ENCODE measurements at places on chromosomes 4 and X. TPM values are rescaled to one million over a fixed set of nuclear protein-coding genes. Genes with fewer than 3 reads are reported as not detected.
A peak's percentile ranks its signal among the peaks of the same experiment; 100 is the strongest.

- H3K4me3 ChIP-seq = no peak overlapping the region
- no peak overlapping the region for H3K27ac ChIP-seq
- H3K4me1 ChIP-seq = no peaks in the 10 kb centered on the region
- H3K36me3 ChIP-seq = no peaks in the 10 kb centered on the region
- no peak for DNase-seq
Measured at GRCh38 chr4:145545538-145546174, 64.0 kb downstream of the SMAD1 start.

Gene PHOX2B
- total RNA-seq = not detected

- peaks cover 15% of the 10 kb centered on the region for H3K4me1 ChIP-seq
- DNase-seq = no peak
- H3K36me3 ChIP-seq = no peaks in the 10 kb centered on the region
- H3K27ac ChIP-seq = no peak overlapping the region
- H3K27me3 ChIP-seq = no peaks in the 10 kb centered on the region
Measured at GRCh38 chrX:120564925-120565324, 4.2 kb upstream of the CUL4B start.

DNA sequence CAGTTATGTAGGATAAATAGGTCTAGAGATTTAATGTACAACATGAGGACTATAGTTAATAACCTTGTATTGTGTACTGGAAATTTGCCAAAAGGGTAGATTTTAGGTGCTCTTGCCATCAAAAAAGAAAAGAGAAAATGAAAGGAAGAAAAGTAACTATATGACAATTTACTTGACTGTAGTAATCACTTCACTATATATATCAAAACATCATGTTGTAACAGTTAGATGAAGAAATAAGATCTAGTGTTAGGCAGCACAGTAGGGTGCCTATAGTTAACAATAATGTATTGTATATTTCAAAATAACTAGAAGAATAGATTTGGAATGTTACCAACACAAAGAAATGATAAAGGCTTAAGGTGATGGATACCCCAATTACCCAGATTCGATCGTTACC, 35.9 kb upstream of the AP1S2 start:
- DNase-seq = no peak
- H3K27me3 ChIP-seq = no peaks in the 10 kb centered on the region
- H3K4me1 ChIP-seq = no peaks in the 10 kb centered on the region
- H3K36me3 ChIP-seq = no peaks in the 10 kb centered on the region
- no peak overlapping the region for H3K4me3 ChIP-seq
- no peak overlapping the region for H3K27ac ChIP-seq

Gene TLR7
- total RNA-seq = 0.38 TPM

- peak overlapping the region; percentile 6 for H3K27ac ChIP-seq
- peaks cover 36% of the 10 kb centered on the region for H3K27me3 ChIP-seq
- no peaks in the 10 kb centered on the region for H3K36me3 ChIP-seq
Measured at GRCh38 chr4:151223465-151223864, 53.5 kb upstream of the PRSS48 start.

Gene CENPE
- 0.44 TPM for total RNA-seq

DNA sequence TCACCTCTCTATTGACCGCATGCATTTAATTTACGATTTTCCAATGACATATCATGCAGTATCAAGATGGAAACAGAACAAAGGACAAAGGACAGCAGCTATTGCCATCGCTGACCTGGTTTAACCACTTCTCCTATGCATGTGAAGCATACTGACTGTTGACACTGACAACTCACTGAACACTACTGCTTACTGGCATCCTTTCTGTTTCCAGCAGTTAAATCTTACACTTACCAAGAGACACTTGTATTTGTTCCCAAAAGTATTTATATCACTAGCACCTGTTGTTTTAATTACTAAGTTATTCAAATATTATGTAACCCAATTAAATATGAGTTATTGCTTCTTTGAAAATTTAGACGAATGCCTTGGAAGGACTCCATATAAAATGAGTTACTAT, 176.7 kb downstream of the PDGFC start:
- no peaks in the 10 kb centered on the region for H3K4me1 ChIP-seq
- H3K27me3 ChIP-seq = no peaks in the 10 kb centered on the region
- no peak overlapping the region for H3K4me3 ChIP-seq
- H3K36me3 ChIP-seq = no peaks in the 10 kb centered on the region

- H3K27me3 ChIP-seq = no peaks in the 10 kb centered on the region
- H3K36me3 ChIP-seq = no peaks in the 10 kb centered on the region
- H3K4me1 ChIP-seq = no peaks in the 10 kb centered on the region
- no peak for DNase-seq
Measured at GRCh38 chr4:172042714-172043114, 229.5 kb downstream of the GALNTL6 start.

Gene EMCN
- not detected for total RNA-seq

- H3K27me3 ChIP-seq = peaks cover 11% of the 10 kb centered on the region
- no peak overlapping the region for H3K27ac ChIP-seq
- H3K36me3 ChIP-seq = no peaks in the 10 kb centered on the region
- H3K4me1 ChIP-seq = no peaks in the 10 kb centered on the region
Measured at GRCh38 chrX:72048510-72049455, 82.9 kb downstream of the RTL5 start.

Gene FAM47A
- total RNA-seq = not detected

GRCh38 chrX:23938690-23939089, 30.9 kb downstream of the CXorf58 start:
- H3K36me3 ChIP-seq = peaks cover 8% of the 10 kb centered on the region
- H3K4me3 ChIP-seq = no peak overlapping the region
- no peak for DNase-seq

DNA sequence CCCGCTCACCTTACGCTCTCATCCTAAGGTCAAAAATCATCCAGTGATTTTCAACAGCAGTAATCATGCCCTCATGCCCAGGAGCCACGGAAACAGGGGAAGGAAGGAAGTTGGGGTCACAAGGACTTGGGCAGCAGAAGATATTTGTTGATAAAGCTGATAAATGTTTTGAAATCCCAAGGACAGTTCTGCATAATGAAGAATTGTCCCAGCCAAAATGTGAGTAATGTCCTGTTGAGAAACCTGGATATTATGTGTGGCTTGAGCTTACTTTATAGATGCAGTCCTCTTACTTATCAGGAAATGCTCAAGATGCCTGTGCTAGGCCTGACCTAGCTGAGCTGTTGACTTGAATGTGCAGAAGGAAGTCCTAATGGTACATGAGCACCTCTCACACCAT, 263.0 kb upstream of the ZFP42 start:
- no peak for DNase-seq
- H3K4me1 ChIP-seq = no peaks in the 10 kb centered on the region
- H3K27me3 ChIP-seq = no peaks in the 10 kb centered on the region
- no peak overlapping the region for H3K4me3 ChIP-seq
- H3K27ac ChIP-seq = no peak overlapping the region

DNA sequence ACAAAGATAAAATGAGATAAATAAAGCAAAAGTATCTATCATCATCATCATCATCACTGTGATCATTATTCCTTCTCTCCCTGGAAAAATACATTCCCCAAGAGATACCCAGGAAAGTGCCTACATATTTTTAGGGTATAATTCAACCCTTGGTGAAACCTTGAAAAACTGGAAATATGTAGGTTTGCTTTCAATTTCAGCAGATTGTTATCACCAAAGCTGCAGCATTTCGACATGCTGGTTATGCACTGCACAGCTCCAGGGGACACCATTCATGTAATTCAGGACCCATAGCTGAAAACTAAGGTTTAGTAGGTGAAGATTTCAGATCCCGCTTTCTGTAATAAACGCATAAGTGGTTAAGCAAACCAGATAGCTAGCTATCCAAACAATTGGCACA, 28.4 kb upstream of the FBXW7 start:
- DNase-seq = no peak
- H3K4me1 ChIP-seq = peaks cover 2% of the 10 kb centered on the region
- H3K27ac ChIP-seq = no peak overlapping the region
- H3K36me3 ChIP-seq = no peaks in the 10 kb centered on the region

DNA sequence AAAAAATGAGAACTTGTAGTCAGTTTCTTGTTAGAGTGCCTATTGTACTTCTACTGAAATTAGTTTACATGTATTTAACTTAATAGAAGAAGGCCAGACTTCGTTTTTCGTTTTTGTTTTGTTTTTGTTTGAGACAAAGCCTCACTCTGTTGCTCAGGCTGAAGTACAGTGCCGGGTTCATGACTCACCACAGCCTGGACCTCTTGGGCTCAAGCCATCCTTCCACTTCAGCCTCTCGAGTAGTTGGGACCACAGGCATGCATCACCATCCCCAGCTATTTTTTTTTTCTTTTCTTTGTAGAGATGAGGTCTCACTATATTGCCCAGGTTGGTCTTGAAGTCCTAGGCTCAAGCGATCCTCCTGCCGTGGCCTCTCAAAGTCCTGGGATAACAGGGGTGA, 793.9 kb downstream of the ADGRL3 start:
- H3K36me3 ChIP-seq = no peaks in the 10 kb centered on the region
- H3K27me3 ChIP-seq = no peaks in the 10 kb centered on the region
- no peak for DNase-seq

DNA sequence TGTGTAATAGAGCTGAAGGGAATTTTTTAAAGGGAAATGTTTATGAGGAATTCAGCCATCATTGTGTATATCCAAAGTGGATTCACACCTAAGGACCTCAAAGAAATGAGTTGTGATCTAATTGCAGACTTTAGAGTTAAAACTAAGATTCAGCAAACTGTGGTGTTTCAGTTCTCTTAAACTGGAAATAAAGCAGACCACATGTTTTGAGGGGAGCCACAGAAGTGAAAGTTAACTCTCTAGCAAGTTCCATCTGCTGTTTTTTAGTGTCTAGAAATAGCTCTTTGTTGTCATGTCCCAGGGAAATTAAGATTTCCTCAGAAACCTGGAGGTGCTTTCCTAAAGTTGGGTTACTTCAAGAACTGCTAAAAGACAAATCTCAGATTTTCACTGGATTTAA, 97.3 kb upstream of the DDX3X start:
- no peaks in the 10 kb centered on the region for H3K27me3 ChIP-seq
- H3K4me3 ChIP-seq = no peak overlapping the region
- H3K36me3 ChIP-seq = peaks cover 27% of the 10 kb centered on the region

- no peaks in the 10 kb centered on the region for H3K36me3 ChIP-seq
- no peaks in the 10 kb centered on the region for H3K4me1 ChIP-seq
- DNase-seq = no peak
- H3K27ac ChIP-seq = no peak overlapping the region
- H3K4me3 ChIP-seq = no peak overlapping the region
- no peaks in the 10 kb centered on the region for H3K27me3 ChIP-seq
Measured at GRCh38 chrX:122389005-122389404, 795.1 kb upstream of the GRIA3 start.

DNA sequence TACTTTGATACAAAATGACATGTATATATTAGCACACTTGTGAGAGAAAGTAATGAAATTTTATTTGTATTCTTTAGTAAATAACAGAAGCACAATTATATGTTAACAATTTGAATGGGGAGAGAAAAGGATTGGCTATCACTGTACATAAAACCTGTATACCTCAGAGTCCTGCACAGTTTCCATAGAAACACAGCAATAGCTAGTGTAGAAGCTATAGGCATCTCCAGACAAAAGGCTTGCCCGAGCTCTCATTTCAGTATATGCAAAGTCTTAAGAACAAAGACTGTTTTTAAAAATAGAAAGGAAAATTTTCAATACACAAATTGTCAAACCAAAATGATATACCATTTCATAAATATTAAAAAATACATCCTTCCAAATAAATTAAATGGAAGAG, 38.5 kb downstream of the GPM6A start:
- H3K27me3 ChIP-seq = no peaks in the 10 kb centered on the region
- no peak for DNase-seq
- H3K4me1 ChIP-seq = no peaks in the 10 kb centered on the region

DNA sequence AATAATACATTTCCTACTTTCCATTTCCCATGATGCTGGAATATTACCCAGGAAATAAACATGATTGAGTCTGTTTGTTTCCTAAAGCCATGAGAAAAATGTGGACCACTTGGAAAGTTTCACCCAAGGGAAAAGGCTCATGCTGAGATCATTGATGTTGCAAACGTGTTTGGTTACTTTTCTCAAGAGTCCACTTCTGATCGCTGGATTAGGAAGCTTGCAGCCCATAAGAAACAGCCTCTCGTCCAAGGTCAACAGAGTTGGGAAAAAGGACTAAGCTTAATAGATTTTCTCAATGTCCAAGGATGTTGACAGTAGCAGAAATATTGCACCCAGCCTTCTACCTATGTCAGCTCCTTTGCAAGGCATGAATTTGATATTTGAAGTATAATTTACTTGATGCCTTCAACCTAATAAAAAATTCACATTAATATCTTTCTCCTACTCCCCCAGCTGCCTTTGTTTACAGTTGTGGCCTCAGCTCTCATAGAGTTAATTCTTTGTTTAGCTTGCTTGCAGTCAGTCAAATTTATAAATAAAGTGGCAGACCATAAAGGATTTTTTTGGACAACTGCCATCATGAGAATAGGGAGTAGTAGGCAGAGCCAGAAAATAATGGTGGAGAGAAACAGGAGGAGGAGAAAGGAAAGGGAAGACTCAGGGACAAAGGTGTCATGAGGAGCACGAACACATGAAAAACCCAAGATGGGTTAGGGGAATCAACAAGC, 65.6 kb upstream of the BLTP1 start:
- no peaks in the 10 kb centered on the region for H3K4me1 ChIP-seq
- no peak overlapping the region for H3K4me3 ChIP-seq
- DNase-seq = no peak
- H3K27me3 ChIP-seq = peaks cover 6% of the 10 kb centered on the region
- no peaks in the 10 kb centered on the region for H3K36me3 ChIP-seq

DNA sequence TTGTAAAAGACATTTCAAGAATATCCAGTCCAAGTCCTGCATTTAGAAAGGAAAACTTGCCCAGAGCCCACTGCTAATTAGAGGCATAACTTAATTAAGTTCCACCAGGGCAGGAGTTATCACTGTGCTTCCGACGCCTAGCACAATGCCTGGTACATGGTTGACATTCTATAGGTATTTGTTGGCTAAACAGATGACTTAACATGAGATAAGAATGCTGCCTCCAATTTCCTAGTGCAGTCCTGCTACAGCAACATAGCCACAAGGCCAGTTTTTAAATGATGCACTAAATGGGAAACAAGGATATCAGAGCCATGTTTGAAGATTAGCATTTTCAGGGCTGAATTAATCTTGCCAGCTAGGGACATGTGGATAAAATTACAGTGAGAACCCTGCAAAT, 164.1 kb downstream of the RASL11B start:
- H3K4me1 ChIP-seq = no peaks in the 10 kb centered on the region
- no peak overlapping the region for H3K4me3 ChIP-seq
- H3K36me3 ChIP-seq = peaks cover 14% of the 10 kb centered on the region

- no peak overlapping the region for H3K4me3 ChIP-seq
- DNase-seq = no peak
- H3K27me3 ChIP-seq = no peaks in the 10 kb centered on the region
- peak overlapping the region; percentile 75 for H3K27ac ChIP-seq
- peaks cover 17% of the 10 kb centered on the region for H3K36me3 ChIP-seq
Measured at GRCh38 chrX:7108030-7108429, 39.5 kb upstream of the STS start.

Gene XPNPEP2
- total RNA-seq = not detected

- H3K27ac ChIP-seq = peak overlapping the region; percentile 91
- H3K4me3 ChIP-seq = peak overlapping the region; percentile 92
- peak; percentile 67 for DNase-seq
- H3K4me1 ChIP-seq = peaks cover 65% of the 10 kb centered on the region
- no peaks in the 10 kb centered on the region for H3K36me3 ChIP-seq
Measured at GRCh38 chr4:38663090-38663800, 754 bp upstream of the KLF3 start.

Measured in naive thymus-derived CD8-positive, alpha-beta T cell (primary cell).